T-cell (primary cell): ENCODE measurements at places on chromosomes 7 and 10.

- no peak for DNase-seq
These were observed 217.8 kb upstream of the AGK start for GRCh38 chr7:141333459-141333858.

DNA sequence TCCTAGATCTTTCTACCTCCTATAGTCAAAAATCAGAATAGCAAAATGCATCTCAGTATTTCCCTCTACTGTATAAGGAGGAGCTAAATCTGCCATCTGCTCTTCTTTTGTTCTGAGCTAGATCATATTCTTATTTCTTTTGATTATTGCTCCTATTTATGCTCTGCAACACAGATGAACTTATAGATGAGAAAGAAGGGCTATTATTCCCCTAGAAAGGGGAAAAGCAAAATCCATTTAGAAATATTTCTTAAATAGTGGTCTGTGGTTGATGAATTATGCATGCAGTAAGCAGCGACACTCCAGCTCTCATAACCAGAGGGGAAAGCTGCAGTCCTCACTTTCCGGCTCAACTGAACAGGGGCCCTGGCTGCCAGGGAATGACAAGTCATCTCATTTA is 207.3 kb upstream of the SORCS1 start:
- DNase-seq: no peak

- DNase-seq: no peak
These were observed 37.2 kb downstream of the ERLIN1 start for GRCh38 chr10:100148353-100149211.

DNA sequence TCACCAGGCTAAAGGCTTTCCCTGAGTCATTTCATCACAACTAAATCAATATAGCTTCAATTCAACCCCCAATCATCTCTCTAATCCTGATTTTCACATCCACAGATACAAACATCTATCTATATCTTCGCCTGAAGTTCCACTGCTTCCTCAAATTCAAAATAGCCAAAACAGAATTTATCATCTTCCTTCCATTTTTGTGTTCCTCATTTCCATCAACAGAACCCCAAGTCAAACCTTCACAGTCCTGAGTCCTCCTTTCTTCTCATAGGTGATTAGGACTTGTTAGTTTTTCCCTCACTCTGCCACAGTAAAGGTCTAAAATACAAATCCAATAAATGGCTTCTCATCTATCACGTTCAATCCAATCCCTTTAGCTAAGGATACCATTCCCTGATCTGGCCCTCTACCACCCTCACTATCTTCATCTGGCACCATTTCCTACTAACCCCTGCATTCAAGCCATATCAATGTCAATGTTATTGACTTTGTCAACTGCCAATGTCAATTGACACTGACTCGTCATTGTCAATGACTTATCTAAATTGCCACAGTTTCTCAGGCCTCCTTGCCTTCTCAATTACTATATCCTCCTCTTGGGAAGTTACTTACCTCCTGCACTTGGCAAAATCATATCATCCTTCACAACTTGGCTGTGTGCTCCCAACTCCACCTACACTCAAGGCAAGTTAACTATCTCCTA is 2.6 kb downstream of the HYCC1 start:
- no peak for DNase-seq

DNA sequence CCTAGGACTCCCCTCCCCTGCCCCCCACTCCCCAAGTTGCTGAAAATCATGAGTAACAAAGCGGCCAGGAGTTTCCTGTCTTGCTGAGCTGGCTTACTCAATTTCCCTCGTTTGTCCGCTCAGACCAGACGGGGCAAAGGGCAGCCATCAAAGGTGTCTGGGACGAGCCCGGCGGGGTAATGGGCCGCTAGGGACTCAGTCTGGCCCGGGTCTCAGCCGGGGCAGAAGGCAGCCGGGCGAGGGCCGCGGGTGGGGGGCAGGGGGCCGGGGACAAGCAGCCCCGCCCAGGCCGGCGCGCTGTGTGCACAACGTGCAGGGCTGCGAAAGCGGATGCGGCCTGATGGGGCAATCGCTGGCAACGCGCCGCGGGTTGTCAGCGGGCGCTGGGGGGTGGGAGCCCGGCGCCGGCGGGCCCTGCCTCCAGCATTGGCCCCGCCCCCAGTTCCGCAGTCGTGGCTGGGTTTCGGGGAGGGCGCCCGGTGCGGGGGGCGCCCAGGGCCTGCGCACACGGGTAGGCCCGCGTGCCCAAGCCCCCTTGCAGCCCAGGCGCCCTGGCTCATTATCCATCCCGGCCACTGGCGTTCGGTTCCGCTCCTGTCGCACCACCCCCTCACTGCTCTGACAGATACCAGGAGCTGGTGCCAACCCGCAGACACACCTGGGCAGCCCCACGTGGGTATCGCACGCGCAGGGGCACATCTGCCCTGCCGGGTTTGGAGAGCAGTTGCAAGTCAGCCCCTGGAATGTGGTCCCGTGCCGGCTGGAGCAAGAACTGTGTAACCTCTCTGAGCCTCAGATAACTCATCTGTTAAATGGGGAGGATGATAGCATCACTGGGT is 35.1 kb downstream of the DNAJB12 start:
- peak; percentile 84 for DNase-seq

GRCh38 chr10:15140698-15141097 is 27.8 kb downstream of the NMT2 start:
- no peak for DNase-seq

DNA sequence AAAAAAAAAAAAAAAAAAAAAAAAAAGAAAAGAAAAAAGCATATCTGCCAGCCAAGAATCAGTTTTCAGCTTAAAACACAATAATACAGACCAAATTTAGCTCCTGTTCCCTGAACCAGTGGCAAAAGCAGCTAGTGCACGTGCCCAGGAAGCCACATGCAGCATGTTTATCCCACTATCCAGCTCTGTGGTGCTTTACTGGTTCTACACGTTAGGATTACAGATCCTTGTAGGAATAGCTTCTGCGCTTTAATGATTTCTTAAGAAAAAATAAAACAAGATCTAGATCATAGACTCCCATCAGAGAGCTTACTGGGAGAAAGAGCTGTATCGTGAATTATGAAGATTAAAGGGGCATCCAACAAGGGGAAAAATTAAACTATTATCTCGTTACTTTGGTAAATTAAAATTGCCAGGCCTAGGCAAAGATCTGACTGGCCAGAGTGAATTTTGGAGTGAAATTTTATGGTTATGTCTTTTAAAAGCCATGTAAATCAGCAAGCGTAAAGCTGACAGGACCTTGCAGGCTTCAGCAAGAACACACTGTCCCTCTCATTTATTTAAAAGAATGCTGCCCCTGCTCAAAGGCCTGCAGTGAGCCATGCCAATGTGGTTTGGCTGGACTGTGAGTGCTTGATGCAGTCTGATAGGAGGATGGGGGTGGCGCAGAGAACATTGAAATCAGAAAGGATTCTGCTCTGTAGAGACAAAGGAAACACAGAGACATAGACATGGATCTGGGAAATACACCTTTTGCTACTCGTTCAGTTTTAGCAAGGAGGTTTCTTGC is 177.3 kb upstream of the PHYHIPL start:
- no peak for DNase-seq

DNA sequence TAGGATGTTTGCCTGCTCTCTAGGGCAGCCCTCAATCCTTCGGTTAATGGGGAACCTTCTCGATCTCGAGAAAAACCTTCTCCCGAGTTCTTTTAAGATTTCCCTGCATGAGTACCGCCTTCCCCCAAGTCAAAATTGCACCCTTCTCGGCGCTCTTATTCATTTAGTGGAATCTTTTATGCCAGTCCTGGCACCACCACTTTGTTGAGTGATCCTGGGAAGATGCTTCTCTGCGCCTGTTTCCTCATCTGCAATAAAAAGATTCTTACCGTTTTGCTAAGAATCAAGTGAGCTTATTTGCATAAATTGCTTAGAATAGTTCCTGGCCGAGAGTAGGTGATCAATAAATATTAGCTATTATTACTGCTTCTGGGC is 697 bp downstream of the ARPC1A start:
- DNase-seq: no peak

DNA sequence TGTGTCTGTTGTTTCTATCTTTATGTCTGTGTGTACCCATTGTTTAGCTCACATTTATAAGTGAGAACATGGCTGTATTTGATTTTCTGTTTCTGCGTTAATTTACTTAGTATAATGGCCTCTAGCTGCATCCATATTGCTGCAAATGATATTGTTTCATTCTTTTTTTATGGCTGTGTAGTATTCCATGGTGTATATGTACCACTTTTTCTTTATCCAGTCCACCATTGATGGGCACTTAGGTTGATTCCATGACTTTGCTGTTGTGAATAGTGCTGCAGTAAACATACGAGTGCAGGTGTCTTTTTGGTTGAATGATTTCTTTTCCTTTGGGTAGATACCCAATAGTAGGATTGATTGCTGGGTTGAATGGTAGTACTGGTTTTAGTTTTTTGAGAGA is 48.2 kb downstream of the ZNRF2 start:
- DNase-seq: no peak

DNA sequence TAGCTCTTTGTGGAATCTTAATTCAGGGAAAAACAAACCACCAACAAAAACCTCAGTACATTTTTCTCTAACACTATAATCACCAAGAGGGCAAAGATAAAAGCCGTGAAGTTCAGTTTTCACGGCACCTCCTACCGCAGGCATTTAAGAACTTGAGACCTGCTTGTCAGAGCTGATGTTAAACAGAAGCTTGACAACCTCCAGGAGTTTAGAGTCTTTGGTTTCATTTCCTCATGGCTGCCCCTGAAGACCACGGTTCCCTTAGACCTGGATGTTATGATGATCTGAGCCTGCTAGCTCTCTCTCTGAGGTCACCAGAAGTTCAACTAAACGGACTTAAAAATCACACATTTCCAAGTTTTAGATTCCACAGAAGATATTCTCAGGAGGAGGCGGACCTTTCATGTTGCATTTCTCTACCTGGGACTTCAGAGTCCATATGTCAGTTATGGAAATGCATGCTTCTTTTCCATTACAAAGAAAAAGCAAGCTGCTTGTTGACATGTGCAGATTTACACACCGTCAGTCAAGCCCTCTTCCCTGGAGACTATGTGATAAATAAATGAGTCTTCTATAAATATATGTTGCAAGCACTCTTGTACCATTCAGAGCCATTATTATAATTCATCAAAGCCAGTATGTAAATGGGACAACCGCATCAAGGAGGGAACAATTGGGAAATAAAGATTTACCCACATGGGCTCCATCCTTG is 258.0 kb downstream of the GFRA1 start:
- no peak for DNase-seq

DNA sequence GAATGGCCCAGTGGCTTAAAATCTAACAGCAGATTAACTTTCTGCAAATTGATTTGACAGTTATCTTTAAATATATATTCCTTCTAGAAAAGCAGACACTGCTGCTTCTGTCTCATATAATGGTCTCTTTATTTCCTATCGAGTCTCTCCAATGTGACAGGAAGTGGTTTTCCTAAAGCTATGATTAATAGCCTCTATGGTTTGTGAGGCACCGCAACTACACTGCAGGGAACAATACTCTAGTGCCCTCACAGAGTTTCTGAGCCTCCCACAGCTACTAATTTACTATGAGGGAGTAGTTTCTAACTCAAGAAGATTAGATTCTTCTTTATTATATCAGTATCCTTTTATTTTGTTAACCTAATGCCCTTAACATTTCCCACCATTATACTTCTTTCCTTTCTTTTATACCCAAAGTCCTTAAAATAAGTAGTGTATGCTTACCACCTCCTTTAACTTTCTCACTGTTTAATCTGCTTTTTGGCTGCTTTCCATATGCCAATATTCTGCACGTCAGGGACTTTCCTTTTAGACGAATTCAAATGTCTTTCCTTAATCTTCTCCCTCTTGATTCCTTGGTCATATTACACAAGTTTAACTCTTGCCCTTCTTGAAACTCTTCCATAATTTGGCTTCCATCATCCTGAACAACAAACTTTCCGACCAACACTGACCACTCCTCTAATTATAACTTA is 23.8 kb upstream of the AHR start:
- DNase-seq: no peak

DNA sequence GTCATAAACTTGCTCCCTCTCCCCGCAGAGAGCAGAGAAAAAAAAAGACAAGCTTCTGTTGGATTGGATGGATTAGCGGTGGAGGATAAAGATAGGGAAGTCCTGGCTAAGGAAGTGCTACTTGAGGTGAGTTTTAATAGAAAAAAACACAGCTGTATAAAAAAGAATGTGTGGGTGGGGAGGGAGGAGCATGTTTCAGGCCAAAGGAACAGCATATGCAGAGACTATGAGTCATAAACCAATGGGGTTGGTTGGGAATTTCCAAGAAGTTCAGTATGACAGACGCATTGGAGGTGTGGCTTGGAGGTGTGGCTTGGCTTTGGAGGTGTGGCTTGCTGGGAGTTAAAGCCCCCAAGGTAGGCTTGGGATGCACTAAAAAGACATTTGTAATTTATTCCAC is 103.0 kb upstream of the LSM8 start:
- DNase-seq: no peak

- no peak for DNase-seq
These were observed 48.0 kb downstream of the ZNF467 start for GRCh38 chr7:149725426-149725821.

- no peak for DNase-seq
These were observed 691.6 kb upstream of the CELF2 start for GRCh38 chr10:10326116-10326515.

- no peak for DNase-seq
These were observed 285.8 kb upstream of the CACNA2D1 start for GRCh38 chr7:82729172-82730030.

- no peak for DNase-seq
These were observed 11.8 kb downstream of the CCSER2 start for GRCh38 chr10:84340187-84340586.

DNA sequence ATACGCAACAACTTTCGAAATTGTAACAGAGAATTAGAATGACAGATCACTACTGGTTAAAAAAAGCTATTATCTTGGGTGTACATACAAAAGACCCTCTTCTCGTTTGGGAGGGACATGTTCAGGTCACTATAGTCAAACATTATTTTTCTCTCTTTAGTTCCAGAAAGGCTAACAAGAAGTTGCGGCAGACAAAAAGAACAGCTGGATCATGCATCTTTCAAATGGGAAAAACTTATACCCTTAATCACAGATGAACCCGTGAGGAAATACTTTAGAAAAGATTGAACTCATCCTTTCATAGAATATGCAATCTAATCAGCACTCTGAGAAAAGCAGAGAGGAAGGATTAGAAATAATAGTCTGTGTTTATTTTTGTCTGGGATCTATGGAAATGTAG is 72.5 kb downstream of the EVX1 start:
- no peak for DNase-seq

DNA sequence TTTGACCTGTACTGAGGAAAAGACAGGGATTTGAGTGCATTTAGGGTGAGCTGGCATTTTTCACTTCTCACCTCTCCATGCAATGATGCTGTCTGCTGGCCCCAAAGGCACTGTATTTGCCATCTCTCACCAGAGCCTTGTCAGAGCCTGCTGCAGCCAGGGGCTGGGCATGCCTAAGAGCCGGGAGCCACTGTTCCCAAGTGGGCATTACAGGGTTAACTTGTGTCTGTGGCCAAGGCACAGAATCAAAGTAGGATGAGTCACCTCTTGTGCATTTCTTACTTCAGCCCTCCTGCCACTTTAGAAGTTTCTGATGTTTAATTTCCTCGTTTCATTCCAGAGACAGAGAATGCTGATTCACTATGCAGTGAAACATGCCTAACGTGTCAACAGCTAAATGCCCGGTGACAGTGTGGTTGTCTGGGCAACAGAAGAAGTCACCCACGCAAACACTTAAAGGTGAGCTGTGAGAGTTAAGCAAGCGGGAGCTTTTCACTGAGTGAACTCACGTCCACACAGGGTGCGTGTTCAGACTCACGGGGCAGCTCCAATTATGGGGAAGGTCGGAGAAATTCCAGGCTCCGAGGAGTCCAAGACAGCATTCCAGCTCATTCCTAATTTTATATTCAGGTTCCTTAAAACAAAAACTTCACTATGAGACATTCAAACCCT is 57.1 kb upstream of the IGFBP3 start:
- DNase-seq: no peak
